Activated CD8-positive, alpha-beta memory T cell treated with anti-CD3 and anti-CD28 coated beads, Interleukin-2, amount 10 ng/mL, durations not matched to agents 7 days and 5 days (primary cell): ENCODE measurements at places on chromosomes 13 and 19. TPM values are rescaled to one million over a fixed set of nuclear protein-coding genes. Genes with fewer than 3 reads are reported as not detected.

DNA sequence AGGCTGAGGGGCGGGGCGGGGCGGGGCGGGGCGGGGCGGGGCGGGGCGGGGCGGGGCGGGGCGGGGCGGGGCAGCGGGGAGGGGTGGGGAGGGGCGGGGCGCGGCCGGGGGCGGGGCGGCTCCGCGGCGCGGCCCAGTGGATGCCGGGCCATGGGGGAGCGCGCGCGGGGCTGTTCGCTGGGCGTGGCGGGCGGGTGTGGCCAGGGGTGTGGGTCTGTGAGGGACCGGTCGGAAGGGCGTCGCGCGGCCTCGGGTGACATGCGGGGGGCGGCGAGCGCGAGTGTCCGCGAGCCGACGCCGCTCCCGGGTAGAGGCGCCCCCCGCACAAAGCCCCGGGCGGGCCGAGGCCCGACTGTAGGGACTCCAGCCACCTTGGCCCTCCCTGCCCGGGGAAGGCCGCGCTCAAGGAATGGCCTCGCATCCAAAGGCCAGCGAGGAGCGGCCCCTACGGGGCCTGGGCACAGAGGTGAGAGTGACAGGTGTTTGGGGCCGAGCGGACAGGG, at the start of gene ZFP28:
Gene ZFP28, plus strand, starts transcription at position 188 of the 503 bp plus-strand sequence. Its CDS starts 71 bp downstream, at position 259.
- H3K4me1 ChIP-seq, result peaks cover 14% of the 10 kb centered on the region
- H3K36me3 ChIP-seq, result peaks cover 44% of the 10 kb centered on the region
- no peak for DNase-seq
- H3K27me3 ChIP-seq, result no peaks in the 10 kb centered on the region

DNA sequence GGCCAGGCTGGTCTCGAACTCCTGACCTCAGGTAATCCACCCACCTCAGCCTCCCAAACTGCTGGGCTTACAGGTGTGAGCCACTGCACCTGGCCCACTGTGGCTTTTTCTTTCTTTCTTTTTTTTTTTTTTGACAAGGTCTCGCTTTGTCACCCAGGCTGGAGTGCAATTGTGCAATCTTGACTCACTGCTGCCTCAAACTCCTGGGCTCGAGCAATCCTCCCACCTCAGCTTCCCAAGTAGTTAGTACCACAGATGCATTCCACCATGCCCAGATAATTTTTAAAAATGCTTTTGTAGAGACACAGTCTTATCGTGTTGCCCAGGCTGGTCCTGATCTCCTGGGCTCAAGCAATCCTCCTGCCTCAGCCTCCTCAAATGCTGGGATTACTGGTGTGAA, 12.1 kb upstream of the FCGBP start:
- H3K4me3 ChIP-seq, result no peak overlapping the region
- peaks cover 11% of the 10 kb centered on the region for H3K36me3 ChIP-seq
- no peak overlapping the region for H3K27ac ChIP-seq

DNA sequence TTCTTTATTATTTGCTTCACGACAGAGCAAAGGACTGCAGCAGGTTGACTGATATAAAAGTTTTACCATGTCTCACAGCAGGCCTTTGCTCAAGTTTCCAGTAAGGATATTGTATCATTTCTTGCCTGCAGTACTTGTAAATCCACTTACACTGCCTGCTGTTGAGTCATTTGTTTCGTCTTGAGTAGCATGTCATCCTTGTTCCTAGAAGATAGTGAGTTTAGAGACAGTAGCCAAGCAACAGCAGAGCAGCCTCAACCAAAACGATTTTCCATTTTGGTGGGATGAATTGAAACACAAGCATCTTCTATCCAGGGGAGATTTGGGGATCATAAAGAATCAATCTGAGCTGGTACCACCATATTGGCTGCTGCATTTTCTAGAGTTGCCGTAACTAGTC, 24.0 kb upstream of the ALOX5AP start:
- no peak overlapping the region for H3K4me3 ChIP-seq
- peaks cover 1% of the 10 kb centered on the region for H3K36me3 ChIP-seq
- H3K27me3 ChIP-seq, result peaks cover 2% of the 10 kb centered on the region
- peaks cover 30% of the 10 kb centered on the region for H3K4me1 ChIP-seq
- no peak for DNase-seq
- H3K27ac ChIP-seq, result peak overlapping the region; percentile 11

DNA sequence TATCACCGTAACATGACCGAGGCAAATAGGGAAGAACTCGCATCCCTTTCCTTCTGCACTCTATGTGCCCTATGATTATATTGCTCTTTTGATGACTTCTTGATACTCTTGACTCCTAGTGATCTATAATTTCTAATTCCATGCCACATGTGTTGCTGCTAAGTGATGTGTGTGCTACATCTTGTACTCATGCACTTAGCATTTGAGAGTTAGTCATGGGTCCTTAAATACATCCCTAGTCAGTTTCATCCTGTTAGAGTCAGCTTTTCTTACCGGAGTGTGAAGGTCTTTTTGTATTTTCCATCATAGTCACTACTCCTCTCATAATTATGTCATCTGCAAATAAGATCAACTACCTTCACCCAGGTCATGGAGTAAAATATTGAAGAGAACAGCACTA, 30.2 kb downstream of the RXFP2 start:
- H3K4me1 ChIP-seq, result no peaks in the 10 kb centered on the region
- H3K4me3 ChIP-seq, result no peak overlapping the region

GRCh38 chr13:66859078-66859477, 371.1 kb downstream of the PCDH9 start:
- no peak overlapping the region for H3K4me3 ChIP-seq
- no peaks in the 10 kb centered on the region for H3K36me3 ChIP-seq
- no peaks in the 10 kb centered on the region for H3K27me3 ChIP-seq
- no peaks in the 10 kb centered on the region for H3K4me1 ChIP-seq
- no peak for DNase-seq

GRCh38 chr19:2478756-2479555, 3.0 kb downstream of the GADD45B start:
- peak overlapping the region; percentile 100 for H3K4me3 ChIP-seq
- peak; percentile 83 for DNase-seq

DNA sequence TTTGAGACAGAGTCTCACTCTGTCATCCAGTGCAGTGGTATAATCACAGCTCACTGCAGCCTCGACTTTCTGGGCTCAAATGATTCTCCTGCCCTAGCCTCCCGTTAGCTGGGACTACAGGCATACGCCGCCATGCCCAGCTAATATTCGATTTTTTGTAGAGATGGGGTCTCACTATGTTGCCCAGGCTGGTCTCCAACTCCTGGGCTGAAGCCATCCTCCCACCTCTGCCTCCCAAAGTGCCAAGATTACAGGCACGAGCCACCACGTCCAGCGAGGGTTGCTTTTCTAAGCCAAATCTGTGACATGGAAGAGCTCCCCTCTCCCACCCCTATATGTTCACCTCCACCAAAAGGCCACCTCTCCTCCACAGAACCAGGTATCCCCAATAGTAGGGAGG, 10.9 kb upstream of the ATF5 start:
- peaks cover 46% of the 10 kb centered on the region for H3K4me1 ChIP-seq
- H3K27me3 ChIP-seq, result no peaks in the 10 kb centered on the region
- no peak for DNase-seq
- peaks cover 53% of the 10 kb centered on the region for H3K36me3 ChIP-seq
- no peak overlapping the region for H3K27ac ChIP-seq

- H3K4me1 ChIP-seq, result peaks cover 12% of the 10 kb centered on the region
- no peak overlapping the region for H3K4me3 ChIP-seq
- peaks cover 16% of the 10 kb centered on the region for H3K36me3 ChIP-seq
- no peak overlapping the region for H3K27ac ChIP-seq
- DNase-seq, result no peak
Measured at GRCh38 chr19:17866964-17867486, 4.7 kb upstream of the SLC5A5 start.

- peaks cover 13% of the 10 kb centered on the region for H3K36me3 ChIP-seq
- H3K4me3 ChIP-seq, result no peak overlapping the region
- no peak for DNase-seq
- H3K27me3 ChIP-seq, result no peaks in the 10 kb centered on the region
- no peak overlapping the region for H3K27ac ChIP-seq
- H3K4me1 ChIP-seq, result peaks cover 10% of the 10 kb centered on the region
Measured at GRCh38 chr13:113305208-113305607, 8.2 kb downstream of the LAMP1 start.

DNA sequence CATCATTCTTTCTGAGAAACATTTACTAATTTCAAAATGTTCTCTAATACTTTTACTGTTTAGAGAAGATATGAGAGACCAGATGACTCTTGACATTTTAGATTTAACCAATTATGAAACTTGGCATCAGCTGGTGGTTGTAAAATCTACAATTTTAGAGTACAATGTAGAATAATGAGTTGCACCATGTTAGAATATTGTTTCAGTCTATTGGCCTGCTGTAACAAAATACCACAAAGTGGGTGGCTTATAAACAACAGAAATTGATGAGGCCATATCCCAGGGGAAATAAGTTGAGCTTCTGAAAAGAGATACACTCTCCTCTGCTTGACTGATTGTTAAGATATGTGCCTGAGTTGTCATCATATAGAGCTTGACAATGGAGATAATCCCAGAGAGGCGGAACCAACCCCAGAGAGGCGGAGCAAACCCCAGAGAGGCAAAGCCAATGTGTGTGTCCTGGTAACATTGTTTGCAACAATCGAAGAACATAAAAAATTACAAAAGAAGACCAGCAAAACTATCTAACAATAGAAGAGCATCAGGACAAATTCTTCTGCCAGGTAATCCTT, 373.0 kb upstream of the SLITRK1 start:
- H3K27ac ChIP-seq, result no peak overlapping the region
- DNase-seq, result no peak
- no peak overlapping the region for H3K4me3 ChIP-seq
- no peaks in the 10 kb centered on the region for H3K36me3 ChIP-seq

GRCh38 chr13:42574011-42574410, at the start of gene TNFSF11:
TSS of gene TNFSF11 (plus strand) at chr13:42574152. CDS start at chr13:42574304, 152 bp downstream.
- peak within 1 kb of the TSS; percentile 26 for H3K27ac ChIP-seq
- H3K36me3 ChIP-seq, result peaks cover 7% of the 10 kb centered on the region
- H3K27me3 ChIP-seq, result peaks cover 69% of the 10 kb centered on the region
- DNase-seq, result no peak
- H3K4me1 ChIP-seq, result peaks cover 19% of the 10 kb centered on the region

DNA sequence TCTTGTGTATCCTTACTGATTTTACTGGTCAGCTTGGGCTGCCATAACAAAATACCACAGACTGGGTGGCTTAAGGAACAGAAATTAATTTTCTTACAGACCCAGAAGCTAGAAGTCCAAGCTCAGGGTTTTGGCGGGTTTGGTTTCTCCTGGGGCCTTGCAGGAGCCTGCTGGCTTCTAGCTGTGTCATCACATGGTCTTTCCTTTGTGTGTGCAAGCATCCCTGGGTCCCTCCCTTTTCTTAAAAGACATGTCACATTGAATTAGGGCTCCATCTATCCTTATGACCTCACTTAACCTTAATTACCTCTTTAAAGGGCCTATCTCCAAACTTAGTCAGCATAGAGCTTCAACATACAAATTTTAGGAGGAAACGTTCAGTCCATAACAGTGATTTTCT, 23.4 kb downstream of the UBAC2 start:
- H3K27me3 ChIP-seq, result no peaks in the 10 kb centered on the region
- DNase-seq, result no peak
- H3K27ac ChIP-seq, result peak overlapping the region; percentile 71
- peaks cover 38% of the 10 kb centered on the region for H3K36me3 ChIP-seq

CLN5 gene
- total RNA-seq, result 8.4 TPM

DNA sequence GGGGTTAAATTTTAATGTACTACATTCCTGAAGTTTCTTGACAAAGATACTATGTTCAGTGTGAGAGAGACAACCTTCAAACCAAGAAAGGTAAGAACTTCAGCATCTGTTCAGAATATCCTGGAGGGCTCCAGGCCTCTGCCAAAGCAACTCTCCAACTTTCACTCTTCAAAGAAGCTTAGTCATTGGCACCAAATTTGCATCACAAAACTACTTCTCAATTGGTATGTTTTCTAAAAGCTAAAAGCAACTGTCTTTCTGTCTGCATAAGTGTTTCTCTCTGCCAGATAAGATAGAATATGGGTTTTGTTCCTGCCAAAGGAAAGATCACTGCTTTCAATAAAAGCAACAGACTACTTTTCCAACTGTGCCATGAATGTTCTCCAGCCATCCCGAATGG, 187.4 kb downstream of the SUCLA2 start:
- no peak overlapping the region for H3K27ac ChIP-seq
- no peaks in the 10 kb centered on the region for H3K36me3 ChIP-seq
- H3K4me1 ChIP-seq, result no peaks in the 10 kb centered on the region
- no peak overlapping the region for H3K4me3 ChIP-seq
- peaks cover 5% of the 10 kb centered on the region for H3K27me3 ChIP-seq

DNA sequence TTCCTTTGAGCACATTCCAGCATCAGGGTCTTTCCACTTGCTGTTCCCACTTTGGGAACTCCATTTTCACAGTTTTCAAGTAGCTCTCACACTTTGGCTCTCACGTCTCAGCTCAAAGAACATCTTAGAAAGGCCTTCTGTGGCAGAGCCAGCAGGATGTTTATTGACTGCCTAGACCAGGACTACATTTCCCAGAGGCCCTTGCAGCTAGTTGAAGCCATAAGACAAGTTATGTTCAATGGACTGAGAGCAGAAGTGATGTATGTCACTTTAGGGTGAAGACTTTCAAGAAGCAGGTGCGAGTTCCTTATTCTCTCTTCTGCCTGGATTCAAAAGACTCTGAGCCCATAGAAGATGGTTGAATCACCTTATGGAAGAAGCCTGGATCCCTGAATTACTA, 4.3 kb upstream of the HAUS5 start:
- DNase-seq, result no peak

GRCh38 chr19:13033244-13033643, 38.0 kb downstream of the NFIX start:
- no peak overlapping the region for H3K27ac ChIP-seq
- H3K4me3 ChIP-seq, result no peak overlapping the region
- H3K27me3 ChIP-seq, result peaks cover 18% of the 10 kb centered on the region
- H3K36me3 ChIP-seq, result no peaks in the 10 kb centered on the region

IGSF23 gene
- total RNA-seq, result not detected

ABCA7 gene
- 72.9 TPM for total RNA-seq

KLK4 gene
- total RNA-seq, result not detected

ZGLP1 gene
- 0.93 TPM for total RNA-seq

MAG gene
- 0.26 TPM for total RNA-seq

GRCh38 chr19:41995959-41996797, 2.1 kb upstream of the ATP1A3 start:
- peaks cover 60% of the 10 kb centered on the region for H3K27me3 ChIP-seq
- H3K36me3 ChIP-seq, result no peaks in the 10 kb centered on the region
- H3K4me1 ChIP-seq, result peaks cover 22% of the 10 kb centered on the region
- no peak overlapping the region for H3K4me3 ChIP-seq
- no peak overlapping the region for H3K27ac ChIP-seq
